Stimulated activated CD4-positive, alpha-beta T cell treated with anti-CD3 and anti-CD28 coated beads, TNF-alpha, amount 100 ng/mL, for 1 hour (primary cell): ENCODE measurements at places on chromosomes 16 and 17.

DNA sequence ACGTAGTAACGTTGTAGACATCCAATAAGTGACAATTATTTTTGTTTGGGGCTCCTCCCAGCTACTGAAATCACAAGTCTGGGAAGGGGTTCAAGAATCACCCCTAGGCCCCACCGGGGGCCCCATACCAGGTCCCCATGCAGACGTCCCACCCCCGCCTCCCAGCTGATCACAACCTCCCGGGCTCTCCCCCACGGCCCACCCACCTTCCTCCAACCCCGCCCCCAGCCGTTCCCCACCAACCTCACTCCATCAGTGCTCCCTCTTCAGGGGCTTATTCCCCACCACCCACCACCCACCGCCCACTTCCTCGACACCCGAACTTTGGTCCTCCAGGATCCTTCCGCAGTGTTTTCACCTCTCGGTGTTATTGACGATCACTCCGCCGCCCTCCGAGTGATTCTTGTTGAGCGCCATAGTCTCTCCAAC lies 240 bp downstream of the WBP2 start:
- no peak for DNase-seq

DNA sequence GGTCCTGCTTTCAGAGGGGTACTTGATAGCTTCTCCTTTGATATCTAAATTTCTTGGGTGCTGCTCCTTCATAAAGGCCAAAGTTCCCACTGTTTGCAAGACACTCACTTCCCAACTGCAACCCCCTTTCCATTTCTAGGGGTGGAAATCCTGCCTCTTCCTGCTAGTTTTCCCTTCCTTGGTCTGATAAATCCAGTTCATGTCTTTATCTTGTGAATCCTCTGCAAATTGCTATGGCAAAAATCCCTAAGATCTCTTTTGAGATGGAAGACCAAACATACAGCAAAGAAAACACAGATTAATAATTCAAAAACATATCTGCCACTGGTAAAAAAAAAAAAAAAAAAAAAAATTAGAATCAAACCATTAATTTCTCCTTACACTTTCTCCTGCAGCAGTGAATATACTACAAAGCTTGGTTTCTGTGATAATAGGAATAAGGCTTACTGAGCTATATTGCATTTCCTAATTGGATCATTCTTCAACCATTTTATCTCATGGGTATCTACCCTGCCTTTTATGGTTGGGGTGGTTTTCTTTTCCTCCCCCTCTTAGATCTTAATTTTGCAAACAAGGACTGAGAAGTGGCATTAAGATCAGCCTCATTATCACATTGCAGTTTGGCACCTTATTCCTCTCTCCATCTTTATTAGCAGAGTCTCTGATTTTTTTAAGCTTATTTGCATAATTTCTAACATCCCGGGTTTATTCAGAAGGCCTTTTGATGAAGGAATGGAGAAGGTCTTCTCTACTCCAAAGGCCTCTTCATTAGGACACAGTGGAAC lies 439.1 kb downstream of the XYLT1 start:
- no peak for DNase-seq

GRCh38 chr17:75552425-75553294 lies 27.2 kb downstream of the LLGL2 start:
- DNase-seq: no peak

GRCh38 chr16:13956635-13957196 lies 36.8 kb downstream of the ERCC4 start:
- no peak for DNase-seq

DNA sequence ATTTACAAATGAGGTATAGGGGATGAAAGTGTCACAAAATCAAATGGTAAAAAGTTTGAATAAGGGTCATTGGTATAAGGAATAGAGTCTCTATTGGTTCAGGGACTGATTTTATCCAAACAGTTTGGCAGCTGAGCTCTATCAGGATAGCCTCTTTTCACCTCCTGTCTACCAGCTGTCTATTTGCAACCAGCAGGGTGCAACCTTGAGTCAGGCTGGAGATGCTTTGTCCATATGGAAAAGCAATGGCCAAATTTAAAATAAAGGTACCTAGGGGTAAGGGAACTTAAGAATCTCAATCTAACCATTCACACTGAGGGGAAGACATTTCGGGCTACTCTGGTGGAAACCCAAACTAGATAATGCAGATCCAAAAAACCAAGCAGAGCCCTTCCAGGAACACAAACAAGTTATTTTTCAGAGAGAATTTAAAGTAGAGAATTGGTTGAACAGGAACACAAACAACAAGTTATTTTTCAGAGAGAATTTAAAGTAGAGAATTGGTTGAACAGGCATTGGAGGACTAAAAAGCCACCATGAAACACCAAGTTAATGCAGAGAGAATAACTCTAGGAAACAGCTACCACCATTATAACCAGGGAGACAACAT lies 12.6 kb upstream of the CA10 start:
- no peak for DNase-seq
